KBM-7 (cell line): ENCODE measurements at places on chromosomes 6 and 20.

- peak; percentile 67 for DNase-seq
Observed at GRCh38 chr20:23446505-23446904, 6.2 kb downstream of the CST11 start.

DNA sequence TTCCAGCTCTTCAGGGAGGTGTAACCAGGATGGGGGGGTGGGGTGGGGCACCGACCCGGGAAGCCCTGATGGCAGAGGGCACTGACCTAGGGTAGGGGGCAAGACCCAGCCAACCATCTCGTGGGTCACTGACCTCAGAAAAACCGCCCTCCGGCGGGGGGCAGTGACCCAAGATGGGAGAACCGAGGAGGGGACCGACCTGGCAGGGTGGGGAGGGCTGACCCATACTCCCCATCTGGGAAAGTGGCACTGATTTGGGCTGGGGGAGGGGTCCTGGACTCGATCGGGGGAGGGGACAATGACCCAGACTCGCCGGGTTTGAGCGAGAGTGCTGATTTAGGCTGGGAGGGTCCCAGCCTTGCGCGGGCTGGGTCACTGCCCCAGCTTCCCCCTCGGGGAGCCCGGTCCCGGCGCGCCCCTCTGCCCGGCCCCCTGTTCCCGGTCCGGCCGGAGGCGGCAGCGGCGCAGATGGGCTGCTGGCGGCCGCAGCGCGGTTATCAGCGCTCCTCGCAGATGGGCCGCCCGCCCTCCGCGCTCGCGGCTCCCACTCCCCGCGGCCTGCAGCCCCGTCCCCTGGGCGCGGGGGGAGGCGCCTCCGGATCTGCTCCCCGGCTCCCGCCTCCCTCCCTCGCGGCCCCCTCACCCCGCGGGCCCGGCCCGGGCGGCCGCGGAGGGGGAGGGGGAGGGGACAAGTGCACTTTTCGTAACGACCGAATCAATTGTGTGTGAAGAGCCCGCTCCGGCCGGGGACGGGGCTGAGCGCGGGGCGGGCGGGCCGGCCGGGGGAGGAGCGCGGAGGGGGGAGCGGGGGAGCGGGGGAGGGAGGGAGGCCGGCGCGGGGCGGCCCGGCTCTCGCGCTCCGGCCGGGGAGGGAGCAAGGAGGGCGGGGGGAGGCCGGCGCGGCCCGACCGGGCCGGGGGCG, 2.2 kb downstream of the NOL4L start:
- DNase-seq: peak; percentile 32

DNA sequence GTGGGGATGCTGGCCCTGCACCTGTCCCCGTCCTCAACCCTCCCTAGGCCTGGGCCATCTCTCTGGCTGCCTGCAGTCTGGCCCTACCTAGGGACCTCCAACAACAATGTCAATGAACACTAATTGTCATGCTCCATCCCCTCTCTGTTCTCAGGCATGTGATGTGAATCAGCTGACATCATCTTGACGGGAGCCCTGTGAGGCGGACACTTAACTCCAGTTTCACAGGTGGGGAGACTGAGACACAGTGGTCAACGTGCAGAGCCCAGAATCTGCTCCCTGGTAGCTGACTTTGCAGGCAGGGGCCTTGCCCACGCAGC, 762 bp upstream of the TCEA2 start:
- no peak for DNase-seq

DNA sequence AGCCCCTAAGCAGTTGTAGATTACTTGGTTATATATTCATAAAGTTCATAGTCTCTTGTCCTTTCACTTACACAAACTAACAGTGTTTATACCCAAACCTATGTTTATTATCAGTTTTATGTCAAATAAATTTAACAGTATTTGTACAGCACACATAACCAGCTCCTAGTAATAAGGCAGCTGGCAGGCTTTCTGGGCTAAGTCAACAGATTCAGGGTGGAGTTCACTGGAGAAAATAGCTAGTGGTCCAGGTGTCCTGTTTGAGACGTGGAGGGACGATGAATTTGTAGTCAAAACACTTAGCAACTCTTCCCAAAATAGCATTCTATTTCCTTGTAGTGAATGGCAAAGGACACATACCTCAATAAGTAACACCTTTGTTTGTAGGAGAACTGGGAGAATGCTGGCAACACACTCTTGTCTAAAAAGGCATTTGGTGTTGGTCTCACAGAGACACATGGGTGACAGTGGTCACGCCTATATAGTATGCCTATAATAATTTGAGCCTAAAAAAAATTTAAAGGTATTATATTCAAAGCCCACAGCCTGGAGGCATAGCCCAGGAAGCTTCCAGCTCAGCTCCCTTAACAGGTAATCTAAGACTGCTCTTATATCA, 156.4 kb upstream of the CARMIL1 start:
- no peak for DNase-seq

DNA sequence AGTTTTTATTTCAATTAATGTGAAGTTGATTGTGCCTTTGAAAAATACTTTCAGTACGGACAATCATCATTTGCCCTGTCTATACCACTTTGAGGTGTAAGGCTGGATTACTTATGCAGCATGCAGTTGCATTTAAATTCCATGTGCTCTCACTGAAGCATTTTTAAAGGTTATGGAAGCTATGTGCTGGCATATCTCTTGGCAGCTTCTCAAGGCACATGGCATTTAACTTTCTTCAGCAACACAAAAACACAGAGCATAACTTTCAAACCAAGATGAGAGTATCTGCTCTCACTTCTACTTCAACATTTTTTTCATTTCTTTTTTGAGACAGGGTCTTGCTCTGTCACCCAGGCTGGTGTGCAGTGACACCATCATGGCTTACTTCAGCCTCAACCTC, 360.6 kb upstream of the RUNX2 start:
- no peak for DNase-seq
